ENCODE measurements at places on chromosomes 12 and 14.

DNA sequence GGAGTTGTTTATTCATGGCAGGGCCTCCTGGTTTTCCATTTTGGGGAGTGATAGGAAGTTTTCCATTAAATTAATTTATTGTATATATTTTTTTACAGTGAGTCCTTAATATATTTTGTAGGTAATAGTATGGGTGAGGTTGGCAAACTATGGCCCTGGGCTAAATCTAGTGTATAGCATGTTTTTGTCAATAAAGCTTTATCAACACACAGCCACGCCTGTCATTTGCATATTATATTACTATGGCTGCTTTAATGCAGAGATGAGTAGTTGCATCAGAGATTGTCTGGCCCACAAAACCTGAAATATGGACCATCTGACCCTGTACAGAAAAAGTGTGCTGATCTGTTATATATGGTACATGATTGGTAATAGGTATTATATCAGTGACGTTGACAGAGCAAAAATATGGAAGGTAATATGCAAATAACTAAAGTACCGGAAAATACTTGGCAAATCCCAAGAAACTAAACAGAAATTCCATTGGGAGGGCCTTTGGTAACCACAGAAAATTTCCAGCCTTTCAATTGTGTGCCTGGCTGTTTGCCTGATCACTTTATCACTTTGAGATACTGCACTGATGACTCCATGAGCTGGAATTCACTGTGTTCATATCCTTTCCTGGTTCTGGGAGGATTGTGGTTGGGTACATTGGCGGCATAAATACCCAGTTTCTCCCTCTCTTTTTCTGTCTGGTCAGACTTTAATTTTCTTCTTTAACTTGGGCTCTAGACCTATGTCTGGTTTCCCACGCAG, 61.7 kb upstream of the RFLNA start:
- DNase-seq = peak; percentile 85

GRCh38 chr14:31341280-31341679, 79.1 kb downstream of the HEATR5A start:
- DNase-seq = no peak

- peak; percentile 1 for DNase-seq
Measured at GRCh38 chr12:99381992-99382391, 265.6 kb upstream of the GARIN6 start.

GRCh38 chr12:11773889-11774677, 124.6 kb downstream of the ETV6 start:
- DNase-seq = no peak

DNA sequence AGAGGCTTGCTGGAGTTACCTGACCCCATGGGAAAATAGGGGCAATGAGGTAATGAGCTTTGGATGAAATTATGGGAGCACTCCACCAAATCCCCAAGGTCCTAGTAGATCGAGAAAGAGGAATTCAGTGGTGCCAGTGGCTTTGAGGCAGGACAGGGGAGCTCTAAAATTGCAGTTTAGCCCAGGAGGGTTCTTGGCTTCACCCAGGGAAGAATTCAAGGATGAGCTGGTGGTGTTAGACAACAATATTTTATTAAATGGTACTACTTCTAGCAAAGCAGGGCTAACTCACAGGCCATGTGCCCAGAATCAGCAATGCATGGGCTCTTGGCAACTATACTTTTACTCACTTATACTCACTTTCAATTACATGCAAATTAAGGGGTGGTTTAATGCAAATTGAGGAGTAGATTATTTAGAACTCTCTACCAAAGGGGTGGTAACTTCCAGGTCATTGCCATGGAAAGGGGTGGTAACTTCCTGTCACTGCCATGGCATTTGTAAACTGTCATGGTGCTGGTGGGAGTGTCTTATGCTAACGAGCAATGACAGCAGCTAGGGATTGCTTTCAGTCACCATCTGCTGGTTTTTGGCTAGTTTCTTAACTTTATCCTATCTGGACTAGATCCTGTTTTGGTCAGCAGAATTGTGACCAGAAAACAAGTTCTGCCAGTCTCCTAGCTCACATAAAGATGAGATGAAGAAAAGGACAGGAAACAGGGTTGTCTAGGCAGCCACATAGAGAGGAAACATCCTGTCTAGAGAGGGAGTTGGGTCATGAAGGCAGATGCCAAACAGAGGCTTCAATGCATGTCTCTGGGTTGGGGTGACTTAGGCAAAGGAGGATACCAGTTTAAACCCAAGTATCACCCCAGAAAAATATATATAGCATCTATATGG, 64.7 kb downstream of the ZNF641 start:
- no peak for DNase-seq

- peak; percentile 9 for DNase-seq
Measured at GRCh38 chr14:74064883-74065282, 19.4 kb downstream of the ALDH6A1 start.

DNA sequence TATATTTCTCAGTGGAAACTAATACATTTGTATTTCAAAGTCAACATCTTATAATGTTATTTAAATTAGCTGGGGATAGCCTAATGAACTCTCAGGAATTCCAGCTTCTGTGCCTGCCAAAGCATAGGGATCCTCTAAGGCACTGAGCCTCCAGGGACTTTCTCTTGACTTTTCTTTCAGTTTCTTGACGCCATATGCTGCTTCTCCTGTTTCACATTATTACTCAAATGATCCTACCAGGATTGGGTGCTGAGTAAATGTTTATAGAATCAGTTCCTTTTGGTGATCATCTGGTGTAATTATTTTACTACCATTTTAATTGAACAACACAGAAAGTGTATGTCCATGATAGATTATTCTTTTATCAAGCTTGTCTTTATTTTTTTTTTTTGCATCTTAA, 7.9 kb downstream of the METTL25 start:
- DNase-seq = peak; percentile 30

GRCh38 chr14:66434464-66434863, 51.7 kb upstream of the CCDC196 start:
- no peak for DNase-seq

GRCh38 chr12:42705863-42706262, 116.3 kb upstream of the PRICKLE1 start:
- peak; percentile 92 for DNase-seq

GRCh38 chr12:113683574-113683973, 211.9 kb upstream of the LHX5 start:
- DNase-seq = no peak

DNA sequence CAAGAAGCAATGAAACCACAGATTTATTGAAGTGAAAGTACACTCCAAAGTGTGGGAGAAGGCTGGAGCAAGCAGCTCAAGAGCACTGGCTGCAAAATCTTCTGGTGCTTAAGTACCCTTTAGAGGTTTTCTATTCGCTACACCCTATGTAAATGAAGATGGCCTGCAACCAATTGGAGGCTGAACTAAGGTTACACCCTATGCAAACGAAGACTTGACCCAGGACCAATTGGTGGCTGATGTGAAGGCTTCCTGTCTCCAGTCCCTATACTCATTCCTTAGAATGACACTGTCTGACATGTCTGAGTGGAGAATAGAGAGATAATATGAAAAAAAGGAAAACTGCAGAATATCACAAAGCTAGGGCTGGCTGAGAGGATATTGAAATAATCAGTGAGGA, 57.2 kb downstream of the ALG10B start:
- DNase-seq = no peak

DNA sequence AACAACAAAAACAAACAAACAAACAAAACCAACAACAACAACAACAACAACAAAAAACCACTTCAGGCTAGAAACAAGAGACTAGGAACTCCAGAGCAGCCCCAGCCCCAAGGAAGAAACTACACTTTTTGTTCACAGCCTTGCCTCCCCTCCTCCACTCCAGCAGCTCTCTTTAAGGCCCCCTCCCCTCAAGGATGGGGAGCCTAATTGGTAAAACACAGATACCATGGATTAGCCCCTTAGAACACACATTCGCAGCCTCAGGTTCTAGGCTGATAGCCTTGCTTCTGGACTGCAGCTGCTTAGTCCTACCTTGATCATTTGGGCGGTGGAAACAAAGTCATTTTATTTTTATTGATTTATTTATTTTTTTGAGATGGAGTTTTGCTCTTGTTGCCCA, 11.9 kb upstream of the AVIL start:
- DNase-seq = no peak

DNA sequence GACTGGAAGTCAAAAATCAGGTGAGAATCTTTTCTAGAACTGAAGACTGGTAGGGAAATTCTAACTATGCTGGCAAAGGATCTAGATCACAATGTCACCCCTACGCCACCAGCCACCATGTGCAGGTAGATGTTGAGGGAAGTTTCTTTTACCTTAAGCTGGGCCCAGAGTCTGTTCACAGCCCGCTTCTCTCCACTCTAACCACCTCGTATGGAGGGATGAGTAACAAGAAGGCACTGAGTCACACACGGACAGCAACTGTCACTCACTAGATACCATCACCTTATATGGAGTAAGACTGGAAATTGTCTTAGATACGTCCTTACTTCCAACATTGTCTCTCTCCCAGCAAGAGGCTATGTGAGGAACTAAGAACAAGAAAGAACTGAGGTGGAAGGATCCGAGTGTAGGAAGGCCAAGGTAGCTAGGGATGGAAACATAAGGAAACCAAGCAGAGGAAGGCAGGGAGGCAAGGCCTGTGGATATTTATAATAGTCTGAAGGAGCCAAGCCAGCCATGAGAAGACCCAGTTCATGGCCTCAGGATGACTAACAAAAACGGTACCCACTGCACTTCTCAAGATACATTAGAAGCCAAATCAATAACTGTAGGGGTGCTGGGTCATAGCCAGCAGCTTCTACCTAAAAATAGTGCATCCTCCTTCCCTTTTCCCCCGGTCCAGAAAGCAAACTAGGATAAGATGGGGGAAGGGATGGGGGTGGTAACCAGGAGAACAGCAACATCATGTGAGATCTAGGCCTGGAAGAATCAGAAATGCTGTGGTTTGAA, 15.5 kb downstream of the REM2 start:
- peak; percentile 91 for DNase-seq

GRCh38 chr14:50453869-50454268, 57.2 kb upstream of the CDKL1 start:
- no peak for DNase-seq

GRCh38 chr14:90848944-90849731, 32.9 kb upstream of the TTC7B start:
- no peak for DNase-seq

GRCh38 chr12:87365423-87365822, 663.8 kb downstream of the C12orf50 start:
- DNase-seq = no peak

GRCh38 chr12:53659011-53659551, 16.8 kb downstream of the ATP5MC2 start:
- peak; percentile 79 for DNase-seq

DNA sequence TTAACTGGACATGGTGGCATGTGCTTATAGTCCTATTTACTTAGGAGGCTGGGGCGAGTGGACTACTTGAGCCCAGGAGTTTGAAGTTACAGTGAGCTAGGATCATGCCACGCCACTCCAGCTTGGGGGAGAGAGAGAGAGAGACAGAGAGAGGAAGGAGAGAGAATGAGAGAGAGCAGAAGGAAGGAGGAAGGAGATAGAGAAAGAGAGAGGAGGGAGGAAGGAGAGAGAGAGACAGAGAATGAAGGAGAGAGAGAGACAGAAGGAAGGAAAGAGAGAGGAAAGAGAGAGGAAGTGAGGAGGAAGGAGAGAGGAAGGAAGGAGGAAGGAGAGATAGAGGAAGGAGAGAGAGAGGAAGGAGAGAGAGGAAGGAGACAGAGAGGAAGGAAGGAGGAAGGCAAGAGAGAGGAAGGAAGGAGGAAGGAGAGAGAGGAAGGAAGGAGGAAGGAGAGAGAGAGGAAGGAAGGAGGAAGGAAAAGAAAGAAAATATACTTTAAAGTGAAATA, 93.5 kb upstream of the PTPRB start:
- DNase-seq = no peak

DNA sequence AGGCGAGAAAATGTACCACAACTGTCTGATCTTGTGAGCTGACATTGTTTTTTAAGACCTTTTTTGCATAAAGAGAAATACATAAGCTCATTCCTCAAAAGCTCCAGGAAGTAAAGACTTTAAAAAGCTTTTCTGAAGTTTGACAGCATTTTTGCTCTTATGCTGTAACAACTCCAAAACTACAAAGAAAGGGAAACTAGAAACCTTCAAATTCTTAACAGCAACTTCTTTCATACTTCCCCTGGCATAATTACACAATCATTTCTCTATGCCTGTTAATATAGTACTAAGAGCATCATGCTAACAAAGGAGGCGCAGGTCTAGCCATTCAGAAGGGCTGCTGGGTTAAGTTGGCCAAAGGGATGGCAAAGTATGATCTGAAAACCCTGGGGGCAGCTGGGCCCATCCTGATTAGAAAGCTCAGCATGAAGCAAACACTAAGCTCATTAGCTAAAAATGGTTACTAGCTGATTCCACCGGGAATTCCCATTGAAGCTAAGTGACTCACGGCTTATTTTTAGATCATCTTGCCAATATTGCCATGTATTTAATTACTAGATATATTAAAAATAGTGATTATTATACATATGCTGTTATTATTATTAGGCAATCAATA, 26.1 kb upstream of the ANP32D start:
- DNase-seq = peak; percentile 20

DNA sequence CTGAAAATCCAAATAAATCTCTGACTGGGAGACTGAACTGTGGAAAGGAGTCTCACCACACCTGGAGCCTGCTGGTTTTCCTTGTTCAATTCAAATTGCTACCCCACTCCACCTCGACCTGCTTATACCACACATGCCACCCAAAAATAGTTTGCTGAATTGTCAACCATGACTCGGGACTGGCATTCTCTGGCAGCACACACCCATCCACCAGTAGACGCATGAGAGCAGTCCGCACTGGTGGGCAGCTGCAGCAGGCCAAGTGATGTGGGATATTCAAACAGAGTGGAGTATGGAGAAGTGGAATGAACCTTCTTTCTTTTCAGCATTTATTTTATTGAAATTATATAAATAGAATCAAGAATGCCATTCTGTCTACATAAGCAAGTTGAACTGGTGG, 38.7 kb upstream of the SYCP3 start:
- no peak for DNase-seq

GRCh38 chr12:47903927-47904712, 674 bp downstream of the VDR start:
- peak; percentile 93 for DNase-seq
